Spleen (tissue), 13 donors: ENCODE measurements at places on chromosomes 3 and 15. TPM values are rescaled to one million over a fixed set of nuclear protein-coding genes. Genes with fewer than 3 reads are reported as not detected.

GRCh38 chr3:37871858-37872257 lies 10.2 kb downstream of the CTDSPL start:
- no peak for DNase-seq

- DNase-seq: no peak
These were observed 503.9 kb downstream of the MAGI1 start for GRCh38 chr3:65534805-65535204.

Gene KCNH8
- 2.2 TPM for total RNA-seq

- DNase-seq: peak; percentile 72
These were observed 13.4 kb upstream of the FAM98B start for GRCh38 chr15:38440353-38441129.

- DNase-seq: no peak
These were observed 10.9 kb downstream of the SCG3 start for GRCh38 chr15:51692154-51692553.

Gene ATP2B2
- 0.66 TPM for total RNA-seq

- DNase-seq: no peak
These were observed 1142.2 kb downstream of the IGSF11 start for GRCh38 chr3:117892431-117892841.

Gene CADPS
- 0.60 TPM for total RNA-seq

DNA sequence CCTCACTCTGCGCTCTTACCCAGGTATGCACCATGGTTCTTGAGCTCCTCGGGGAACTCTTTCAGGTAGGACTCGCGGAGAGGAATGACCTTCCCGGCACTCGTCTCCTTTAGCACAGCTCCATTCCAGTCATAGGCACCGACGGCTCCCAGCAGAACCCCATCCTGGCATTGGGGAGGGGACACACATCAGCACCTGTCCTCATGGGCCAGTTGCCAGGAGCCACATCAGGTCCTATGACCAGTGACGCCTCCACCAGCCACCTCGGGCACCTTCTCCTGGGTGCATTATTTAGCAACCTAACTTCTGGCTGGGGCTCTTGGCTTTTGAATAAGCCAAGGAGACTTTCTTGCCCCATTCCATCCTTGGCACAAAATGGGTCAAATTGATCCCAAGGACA lies 61.9 kb downstream of the FEM1B start:
- DNase-seq: no peak

DNA sequence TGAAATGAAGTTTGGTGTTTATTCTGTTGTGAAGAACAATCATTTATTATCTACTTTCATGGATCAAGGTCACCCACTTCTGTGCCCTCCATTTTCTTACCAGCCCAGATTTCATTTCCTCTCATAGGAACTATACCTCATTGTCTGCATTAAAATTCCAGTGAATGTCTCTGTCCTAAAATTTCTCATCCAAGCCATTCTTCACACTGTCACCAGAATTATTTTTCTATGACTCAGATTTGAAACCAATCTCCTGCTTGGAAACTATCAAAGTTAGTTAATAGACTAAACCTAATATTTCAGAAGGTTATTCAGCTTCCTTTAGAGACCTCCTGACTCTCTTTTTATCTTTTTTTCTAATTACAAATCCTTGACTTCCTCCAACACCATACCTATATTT lies 364.1 kb upstream of the CBLB start:
- no peak for DNase-seq

GRCh38 chr15:48596841-48597240 lies 48.7 kb downstream of the FBN1 start:
- no peak for DNase-seq

GRCh38 chr15:29969562-29970401 lies 113.0 kb upstream of the GOLGA8J start:
- DNase-seq: no peak

DNA sequence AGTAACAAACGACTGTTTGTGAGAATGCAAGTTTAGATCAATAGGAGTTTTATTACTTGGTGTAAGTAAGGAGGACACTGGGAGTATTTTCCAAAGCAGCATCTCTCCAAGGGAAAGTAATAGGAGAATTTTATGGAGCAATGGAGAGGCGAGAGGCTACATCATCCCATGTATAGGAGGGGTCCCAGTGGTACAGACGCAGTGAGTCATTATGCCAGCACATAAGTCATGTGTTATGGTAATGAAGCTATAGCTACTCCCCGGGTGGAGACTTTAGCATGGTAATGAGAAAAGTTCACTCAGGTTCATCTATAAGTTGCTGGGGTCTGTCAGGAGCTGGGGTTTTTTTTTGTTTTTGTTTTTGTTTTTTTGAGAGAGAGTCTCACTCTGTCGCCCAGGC lies 29.5 kb upstream of the ZNF445 start:
- DNase-seq: no peak

- no peak for DNase-seq
These were observed 84.0 kb downstream of the CFAP20DC start for GRCh38 chr3:58965865-58966264.

Gene CCDC9B
- total RNA-seq: 16.3 TPM

GRCh38 chr15:59104602-59104911 lies 389 bp upstream of the CCNB2 start:
- DNase-seq: peak; percentile 78

GRCh38 chr3:158792709-158793108 lies 9.1 kb upstream of the MFSD1 start:
- no peak for DNase-seq

DNA sequence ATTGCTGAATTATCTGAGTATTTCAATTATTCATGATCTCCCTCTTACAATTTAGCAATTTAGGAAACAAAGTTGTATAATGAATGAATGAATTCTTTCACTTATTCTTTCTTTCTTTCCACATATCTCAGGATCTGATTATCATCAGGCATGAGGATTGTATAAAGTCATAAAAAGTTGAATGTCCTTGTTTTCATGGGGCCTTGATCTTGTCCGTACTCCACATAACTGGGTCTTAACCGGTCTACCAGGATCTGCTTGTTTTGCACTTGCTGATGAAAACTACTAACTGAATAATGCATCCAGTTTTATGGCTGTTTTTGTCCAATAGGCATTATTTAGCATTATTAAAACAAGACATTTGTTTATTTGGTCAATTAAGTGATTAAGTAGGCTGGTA lies 12.6 kb downstream of the C3orf85 start:
- DNase-seq: no peak
